HCT116 (cell line): ENCODE measurements at places on chromosomes 6 and 20.

DNA sequence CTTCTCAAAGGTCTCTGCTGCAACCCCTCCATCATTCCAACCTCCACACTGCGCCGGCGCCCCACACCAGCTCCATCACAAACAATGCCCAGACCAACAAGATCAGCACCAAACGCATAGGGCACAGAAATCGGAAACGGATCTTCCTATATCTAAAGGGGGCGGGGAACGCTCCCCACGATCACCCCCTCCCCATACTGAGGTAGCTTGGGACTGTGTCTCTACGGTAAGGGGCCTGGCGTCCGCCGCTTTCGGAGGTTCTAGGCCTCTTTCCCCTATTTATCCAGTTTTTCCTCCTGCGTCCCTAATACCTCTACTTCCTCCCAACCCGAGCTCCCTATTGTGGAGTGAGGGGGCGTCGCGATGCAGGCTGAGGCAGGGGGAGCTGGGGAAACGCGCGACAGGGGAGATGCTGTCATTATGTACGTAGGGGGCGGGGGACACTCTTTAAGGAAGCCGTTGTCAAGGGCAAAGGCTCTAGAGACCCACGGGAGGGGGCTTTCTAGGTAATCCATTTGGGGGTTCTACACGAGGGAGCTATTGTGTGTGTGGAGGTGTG lies 909 bp downstream of the DNAAF9 start:
- no peak for DNase-seq

DNA sequence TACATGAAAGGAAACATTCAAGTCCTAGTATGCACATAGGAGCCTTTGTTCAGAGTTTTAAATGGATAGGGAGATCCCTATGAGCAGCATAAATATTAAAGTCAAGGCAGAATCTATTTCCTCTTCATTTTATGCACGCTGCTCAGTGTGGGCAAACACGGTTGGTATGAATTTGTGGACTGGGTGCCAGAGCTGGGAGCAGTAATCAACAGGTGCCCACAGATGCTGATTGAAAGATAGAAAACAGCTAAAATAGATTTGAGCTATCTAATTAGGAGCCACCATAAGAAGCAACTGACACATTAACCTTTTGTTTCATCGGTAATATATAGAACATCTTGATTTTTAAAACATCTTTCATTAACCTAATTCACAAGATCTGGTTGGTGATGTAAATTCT lies 175.5 kb downstream of the EYS start:
- DNase-seq = no peak

- DNase-seq = no peak
Measured at GRCh38 chr6:89120371-89120770, 2.5 kb upstream of the SRSF12 start.

- no peak for DNase-seq
Measured at GRCh38 chr20:38131588-38132121, 33.4 kb downstream of the TGM2 start.

- DNase-seq = no peak
Measured at GRCh38 chr6:153106021-153106420, 25.1 kb downstream of the RGS17 start.

GRCh38 chr6:53294611-53295010 lies 54.1 kb downstream of the ELOVL5 start:
- DNase-seq = no peak

DNA sequence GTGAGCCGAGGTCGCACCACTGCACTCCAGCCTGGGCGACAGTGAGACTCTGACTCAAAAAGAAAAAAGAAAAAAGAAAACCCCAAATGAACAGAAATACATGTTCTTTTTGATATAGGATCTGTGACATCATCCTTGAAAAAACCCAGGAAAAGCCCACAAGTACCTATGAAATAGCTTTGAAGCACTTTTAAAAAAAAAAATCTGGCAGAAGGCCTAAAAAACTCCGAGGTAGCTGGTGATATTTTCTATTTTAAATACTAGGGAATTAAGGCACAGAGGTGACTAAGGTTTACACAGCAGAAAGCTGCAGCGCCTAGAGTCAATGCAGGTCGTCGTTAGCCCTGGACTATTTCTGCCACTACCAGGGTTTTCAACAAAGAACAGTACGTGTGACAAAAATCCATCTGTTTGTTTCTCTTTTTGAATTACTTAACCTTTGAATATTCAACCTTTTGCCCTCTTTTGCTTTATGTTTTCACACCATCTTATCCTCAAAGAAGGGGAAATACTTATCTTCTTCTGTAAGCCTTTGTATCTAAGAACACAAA lies 39.4 kb upstream of the EEF1A1 start:
- no peak for DNase-seq

GRCh38 chr20:1944345-1945091 lies 49.3 kb downstream of the SIRPA start:
- DNase-seq = no peak

DNA sequence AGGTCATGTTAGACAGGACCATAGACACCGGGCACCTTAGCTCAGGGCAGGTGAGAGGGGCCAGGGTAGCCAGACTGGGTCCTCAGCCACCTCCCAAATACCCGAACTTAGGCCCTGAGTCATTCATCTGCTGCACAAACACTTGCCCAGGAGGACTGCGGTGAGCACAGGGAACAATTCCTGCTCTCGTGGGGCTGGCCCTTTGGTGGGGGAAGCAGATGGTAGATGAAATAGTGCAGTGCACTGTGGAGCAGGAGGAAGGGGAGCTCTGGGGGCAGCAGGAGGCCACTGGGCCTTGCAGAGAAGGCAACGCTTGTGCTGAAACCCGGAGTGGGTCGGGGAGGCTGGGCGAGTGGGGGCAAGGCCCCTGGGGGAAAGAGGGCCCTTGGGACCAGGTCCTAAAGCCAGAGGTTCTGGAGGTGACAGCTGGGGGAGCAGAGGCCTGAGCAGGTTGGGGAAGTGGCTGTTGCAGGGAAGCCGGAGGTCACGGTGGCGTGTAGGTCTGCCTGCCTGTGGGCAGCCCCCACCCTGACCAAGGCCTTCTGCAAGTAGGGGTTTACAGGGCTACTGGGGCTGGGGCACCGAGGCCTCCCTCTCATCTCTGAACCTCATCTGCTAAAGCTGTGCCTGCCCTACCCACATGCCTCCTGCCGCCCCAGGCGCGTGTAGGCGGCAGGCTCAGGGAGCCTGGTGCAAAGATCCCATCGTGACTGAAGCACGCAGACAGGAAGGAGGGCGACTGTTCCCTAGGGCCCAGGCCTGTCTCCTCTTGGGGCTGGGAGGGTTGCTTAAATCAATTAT lies 4.7 kb upstream of the NPBWR2 start:
- no peak for DNase-seq

- no peak for DNase-seq
Measured at GRCh38 chr20:17543531-17544131, 12.5 kb upstream of the BFSP1 start.

DNA sequence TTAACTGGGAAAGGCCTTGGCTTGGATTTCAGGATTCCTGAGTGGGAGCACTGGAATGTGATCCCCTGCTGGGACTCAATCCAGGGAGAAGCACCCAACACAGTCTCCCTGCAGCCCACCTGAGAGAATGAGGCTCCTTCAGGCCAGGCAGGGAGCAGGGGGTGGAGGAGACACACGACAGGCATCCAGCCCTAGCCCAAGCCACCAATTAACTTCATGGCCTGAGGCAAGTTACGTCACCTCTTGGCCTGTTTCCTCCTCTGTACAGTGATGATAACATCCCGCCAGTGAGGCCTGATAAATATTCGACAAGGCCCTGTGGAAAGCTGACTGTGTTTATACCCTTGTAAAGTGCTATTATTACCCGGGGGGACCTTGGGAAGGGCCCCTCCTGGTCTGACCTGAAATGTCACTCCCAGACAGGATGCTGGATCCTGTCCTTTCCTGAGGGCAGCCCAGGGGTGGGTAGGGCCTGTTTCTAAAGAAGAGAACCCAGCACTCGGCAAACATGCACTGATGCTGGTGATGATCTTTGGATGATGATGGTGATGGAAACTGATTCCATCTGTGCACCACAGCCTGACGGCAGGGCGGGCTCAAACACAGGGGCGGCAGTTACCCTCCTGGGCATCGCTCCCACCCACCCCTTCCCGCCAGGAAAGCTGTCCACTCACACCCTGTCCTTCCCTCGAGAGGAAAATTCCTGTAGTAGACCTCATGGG lies 12.4 kb downstream of the FRS3 start:
- no peak for DNase-seq

- DNase-seq = no peak
Measured at GRCh38 chr6:38901802-38902522, 146.6 kb upstream of the GLP1R start.

- DNase-seq = no peak
Measured at GRCh38 chr20:10636326-10636818, 37.4 kb downstream of the JAG1 start.

- DNase-seq = no peak
Measured at GRCh38 chr20:63833776-63834490, 2.9 kb upstream of the ZBTB46 start.

DNA sequence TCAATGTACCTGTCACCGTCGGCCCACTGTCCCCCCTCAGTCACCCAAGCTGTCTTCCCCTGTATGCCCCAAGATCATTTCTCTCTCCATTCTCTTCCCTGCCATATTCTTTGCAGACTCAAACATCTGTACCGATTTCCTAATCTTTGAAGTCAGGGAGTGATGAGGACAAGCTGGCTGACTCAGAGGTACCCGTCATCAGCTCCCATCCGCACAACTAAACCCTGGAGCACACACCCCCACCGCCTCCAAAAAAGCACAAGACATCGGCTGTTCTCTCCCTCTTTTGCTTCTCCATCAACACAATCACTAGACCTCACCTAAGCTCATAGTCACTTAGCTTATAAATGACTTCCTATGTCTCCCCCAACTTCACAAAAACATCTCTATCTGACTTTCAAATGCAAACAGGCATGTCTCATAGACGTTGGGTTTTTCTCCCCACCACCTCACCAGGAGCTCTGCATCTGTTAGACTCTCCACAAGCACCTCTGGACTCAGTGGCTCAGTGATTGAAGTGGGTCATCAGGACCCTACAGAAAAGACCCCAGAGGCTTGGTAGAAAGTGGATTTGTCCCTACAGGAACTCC lies 11.5 kb upstream of the NFATC2 start:
- DNase-seq = no peak
